Activated gamma-delta T cell treated with Interleukin-2 at 50 U/mL for 16 hours (primary cell): ENCODE measurements at places on chromosomes 7 and 10.

GRCh38 chr10:123784646-123785045, 107.0 kb downstream of the CPXM2 start:
- DNase-seq = no peak

DNA sequence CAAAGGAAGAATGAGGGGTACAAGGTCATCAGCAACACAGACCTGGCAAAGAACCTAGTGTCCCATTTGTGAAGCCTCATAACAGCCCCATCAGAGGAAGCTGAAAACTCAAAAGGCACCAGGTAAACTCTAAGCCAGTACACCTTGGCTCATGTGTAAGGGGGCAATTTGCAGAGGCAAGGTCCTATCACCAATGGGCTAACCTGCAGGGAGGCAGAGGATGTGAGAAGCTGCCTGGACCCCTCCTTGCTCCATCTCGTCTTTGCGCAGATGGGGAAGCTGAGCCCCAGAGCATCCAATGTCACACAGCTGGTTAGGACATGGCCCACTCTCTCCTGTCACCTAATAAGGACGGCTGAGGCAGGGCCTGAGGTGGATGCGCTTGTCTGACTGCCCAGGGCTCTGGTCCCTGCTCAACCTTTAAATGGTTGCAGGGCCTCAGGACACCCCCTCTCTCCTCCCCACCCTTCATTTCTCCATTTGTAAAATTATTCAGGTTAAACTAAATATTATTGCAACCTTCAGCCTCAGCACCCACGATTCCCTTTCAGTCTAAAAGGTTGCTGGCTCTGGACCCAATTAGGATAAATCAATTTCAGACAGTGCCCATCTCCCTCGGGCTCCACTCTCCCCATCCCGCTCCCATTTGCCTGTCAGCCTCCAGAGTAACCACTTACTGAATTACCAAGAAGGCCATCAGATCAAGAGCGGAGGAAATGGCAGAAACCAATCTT, 135.3 kb downstream of the OAT start:
- DNase-seq = no peak

DNA sequence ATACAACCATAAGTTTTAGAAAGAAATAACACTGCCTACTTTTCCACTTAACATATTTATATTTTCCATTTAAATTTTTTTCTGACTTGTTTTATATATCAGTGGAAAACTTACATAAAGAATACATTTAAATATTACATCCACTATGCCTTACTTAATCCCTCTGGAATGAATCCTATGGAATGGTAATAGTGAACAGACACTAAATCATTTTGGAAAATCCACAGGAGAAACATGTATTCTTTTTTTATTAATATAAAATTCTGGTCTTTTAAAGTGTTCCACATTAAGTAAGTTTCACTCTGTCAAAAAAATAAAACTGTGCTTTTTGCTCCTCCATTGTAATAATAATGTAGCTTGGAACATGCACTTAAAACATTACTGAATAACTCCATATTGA, 236.8 kb upstream of the LRRN3 start:
- DNase-seq = no peak

GRCh38 chr7:5615190-5616070, 166.0 kb downstream of the RNF216 start:
- DNase-seq = no peak

DNA sequence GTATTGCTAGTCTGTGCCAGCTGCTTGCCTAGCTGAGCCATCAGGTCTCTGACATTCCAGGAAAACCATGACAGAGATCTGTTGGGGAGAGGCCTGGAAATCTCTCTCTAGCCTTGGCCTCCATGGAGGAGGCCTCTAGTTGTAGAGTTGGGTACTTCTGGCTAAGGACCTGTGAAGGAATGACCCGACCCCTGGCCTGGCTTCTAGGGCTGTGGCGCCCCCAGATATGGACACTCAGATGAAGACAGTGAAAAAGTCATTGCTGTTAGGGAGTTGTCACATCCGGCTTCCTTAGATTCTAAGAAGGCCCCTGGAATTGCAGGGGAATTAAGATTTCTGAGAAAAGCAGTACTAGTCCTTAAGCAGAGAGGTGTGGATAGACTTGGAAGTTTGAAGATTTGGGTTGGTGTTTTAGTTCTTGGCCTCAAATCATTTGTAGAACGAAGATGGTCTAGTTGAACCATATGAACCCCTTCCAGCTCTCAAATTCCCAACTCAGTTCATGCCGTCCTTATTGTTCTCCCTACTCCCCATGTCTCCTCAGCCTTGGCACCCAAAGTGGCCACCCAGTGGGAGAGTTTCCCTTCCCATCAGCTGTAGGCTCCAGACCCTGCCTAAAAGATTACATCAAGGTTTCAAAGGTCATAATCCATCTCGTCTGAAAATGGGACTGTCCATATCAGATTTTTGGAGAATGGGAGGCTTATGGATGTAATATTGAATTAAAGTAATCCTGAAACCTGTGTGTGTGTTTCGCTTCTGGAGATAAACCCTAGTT, 7.0 kb downstream of the HHEX start:
- no peak for DNase-seq

GRCh38 chr10:49187950-49188761, at the start of gene TMEM273:
TMEM273 (minus strand) TSS chr10:49188391; CDS start chr10:49188336, 55 bp downstream.
- DNase-seq = no peak
